CD4-positive, alpha-beta T cell treated with Interferon gamma for 1 hour (primary cell): ENCODE measurements at places on chromosomes 3 and 15.

GRCh38 chr3:196927571-196928453 lies 14.5 kb downstream of the NCBP2 start:
- DNase-seq, result no peak

- DNase-seq, result no peak
These were observed 62.2 kb downstream of the SMAD6 start for GRCh38 chr15:66764072-66764786.

- DNase-seq, result peak; percentile 91
These were observed 252 bp upstream of the ARMC8 start for GRCh38 chr3:138186803-138187295.

DNA sequence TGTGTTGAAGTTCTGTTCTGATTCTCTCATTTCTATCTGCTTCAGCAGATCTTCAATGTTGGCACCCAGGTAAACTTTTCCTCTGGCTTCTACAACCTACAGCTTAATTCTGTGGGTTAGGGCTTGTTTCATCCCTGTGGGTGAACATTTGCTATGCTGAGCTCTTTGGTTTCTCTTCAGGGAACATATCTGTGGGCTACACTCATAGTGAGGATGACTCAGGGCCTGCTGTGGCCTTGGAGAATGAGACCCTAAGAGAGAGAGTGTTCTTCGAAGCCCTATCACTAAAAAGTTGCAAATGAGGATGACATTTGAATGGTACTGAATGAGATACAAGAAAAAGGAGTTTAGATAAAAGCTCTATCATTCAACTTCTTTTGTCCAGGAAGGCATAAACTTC lies 346.2 kb upstream of the CBLB start:
- no peak for DNase-seq

DNA sequence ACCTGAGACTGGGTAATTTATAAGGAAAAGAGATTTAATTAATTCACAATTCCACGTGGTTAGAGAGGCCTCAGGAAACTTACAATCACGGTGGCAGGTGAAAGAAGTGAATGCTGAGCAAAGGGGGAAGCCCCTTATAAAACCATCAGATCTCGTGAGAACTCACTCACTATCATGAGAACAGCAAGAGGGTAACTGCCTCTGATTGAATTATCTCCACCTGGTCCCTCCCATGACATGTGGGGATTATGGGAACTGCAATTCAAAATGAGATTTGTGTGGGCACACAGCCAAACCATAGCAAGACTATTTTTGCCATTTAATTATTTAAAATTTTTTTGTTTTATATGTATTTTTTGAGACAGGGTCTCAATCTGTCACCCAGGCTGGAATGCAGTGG lies 27.0 kb upstream of the KCTD6 start:
- no peak for DNase-seq

- no peak for DNase-seq
These were observed 30.2 kb downstream of the KCNAB1 start for GRCh38 chr3:156150434-156151066.

GRCh38 chr15:66505430-66505811 lies 295 bp downstream of the ZWILCH start:
- DNase-seq, result no peak

DNA sequence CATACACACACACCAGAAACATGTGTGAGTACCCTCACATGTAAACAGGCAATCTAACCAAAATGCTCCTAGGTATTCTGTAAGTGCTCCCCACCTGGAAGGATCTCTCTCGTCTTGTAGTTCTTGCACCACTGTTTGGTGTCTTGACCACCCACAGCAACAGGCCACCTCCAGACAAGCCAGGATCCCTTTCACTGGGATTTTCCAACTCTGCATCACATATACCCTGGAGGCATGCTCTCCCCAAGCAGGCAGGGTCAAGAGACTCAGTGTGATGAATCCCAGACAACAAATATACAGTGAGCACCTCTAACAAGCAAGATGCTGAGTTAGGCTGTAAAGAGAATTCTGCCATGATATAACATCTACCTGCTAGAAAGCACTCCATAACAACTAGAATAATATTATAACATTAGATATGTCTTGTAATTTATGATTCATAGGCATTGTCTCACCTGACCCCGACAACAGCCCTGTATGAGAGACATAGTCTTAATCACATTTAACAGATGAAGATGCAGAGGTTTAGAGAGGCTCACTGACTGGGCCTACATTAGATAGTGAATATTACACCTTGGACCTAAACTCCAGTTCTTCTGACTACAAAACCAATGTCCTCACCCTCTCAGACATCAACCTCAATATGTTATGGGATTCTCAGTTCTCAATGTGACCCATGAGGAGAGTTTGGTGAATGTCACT lies 76.5 kb upstream of the BCL6 start:
- no peak for DNase-seq

DNA sequence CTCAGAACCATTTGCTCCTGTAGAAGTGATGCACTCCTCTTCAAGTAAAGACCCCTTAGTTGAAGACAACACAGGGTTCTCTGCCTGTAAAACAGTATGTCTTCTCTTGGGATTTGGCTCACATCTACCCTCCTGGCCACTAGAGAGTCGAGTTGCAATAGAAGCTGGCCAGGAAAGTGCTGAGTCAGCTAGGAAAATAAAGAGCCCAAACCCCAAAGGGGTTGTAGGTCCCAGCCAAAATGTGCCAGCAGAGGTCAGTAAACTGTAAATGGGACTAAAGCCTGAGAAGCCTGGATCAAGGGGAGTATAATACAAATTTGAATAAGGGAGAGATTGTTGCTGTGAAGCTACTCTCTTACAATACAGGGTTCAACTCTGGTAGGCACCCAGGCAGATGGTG lies 37.2 kb upstream of the THBS1 start:
- no peak for DNase-seq

DNA sequence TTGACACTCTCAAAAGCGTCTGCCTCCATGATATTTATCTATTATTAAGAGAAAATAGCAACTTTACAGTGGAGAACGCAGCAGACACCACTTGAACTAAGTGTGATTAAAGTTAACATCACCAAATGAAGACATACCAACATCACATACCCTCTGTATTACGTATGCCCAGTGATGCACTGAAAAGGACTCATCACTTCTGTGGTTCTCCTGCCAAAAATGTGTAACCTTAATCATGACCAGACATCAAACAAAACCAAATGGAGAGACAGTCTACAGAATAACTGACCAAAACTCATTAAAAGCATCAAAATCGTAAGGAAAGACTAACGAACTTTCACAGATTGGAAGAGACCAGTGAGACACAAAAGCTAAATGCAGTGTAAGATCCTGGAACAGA lies 103.2 kb downstream of the PPP2R3A start:
- no peak for DNase-seq

DNA sequence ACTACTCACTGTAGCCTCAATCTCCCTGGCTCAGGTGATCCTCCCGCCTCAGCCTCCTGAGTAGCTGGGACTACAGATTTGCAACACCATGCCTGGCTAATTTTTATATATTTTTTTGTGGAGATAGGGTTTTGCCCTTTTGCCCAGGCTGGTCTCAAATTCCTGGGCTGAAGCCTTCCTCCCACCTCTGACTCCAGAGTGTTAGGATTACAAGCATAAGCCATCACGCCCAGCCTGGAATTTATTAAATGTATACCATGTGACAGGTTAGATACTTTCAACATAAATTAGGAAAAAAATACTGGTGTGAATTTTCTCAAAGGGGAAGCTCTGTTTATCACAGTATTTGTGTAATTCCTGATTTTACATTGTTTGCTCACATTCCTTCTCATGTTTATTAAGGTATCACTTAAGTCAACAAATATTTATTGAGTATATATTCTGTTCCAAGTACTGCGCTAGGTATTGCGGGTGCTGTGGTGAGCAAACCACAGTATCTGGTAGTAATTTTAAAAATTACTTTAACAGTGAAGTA lies 24.8 kb downstream of the PPP4R2 start:
- no peak for DNase-seq

DNA sequence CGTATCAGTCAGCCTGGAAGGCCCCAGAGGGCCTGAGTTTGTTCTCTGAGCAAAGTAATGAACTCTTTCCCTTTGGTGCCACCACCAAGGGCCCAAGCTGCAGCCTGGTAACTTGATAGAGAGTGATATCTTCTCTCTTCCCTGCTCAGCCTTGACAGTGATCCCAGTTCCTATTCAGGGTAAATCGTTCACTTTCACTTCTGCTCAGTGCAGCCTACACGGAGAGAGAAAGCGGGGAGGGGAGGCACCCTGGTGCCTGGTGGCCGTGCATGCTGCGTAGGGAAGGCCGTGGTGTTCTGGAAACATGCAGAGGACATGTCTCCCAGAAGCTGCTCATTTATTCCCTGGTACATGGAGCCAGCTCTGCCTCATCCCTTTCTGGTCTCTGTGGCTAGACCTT lies 54.9 kb downstream of the KIF9 start:
- DNase-seq, result no peak

- DNase-seq, result no peak
These were observed 36.4 kb upstream of the DNAJC13 start for GRCh38 chr3:132380920-132381319.

GRCh38 chr3:100521439-100521845 lies 29.0 kb downstream of the TMEM45A start:
- DNase-seq, result peak; percentile 61

DNA sequence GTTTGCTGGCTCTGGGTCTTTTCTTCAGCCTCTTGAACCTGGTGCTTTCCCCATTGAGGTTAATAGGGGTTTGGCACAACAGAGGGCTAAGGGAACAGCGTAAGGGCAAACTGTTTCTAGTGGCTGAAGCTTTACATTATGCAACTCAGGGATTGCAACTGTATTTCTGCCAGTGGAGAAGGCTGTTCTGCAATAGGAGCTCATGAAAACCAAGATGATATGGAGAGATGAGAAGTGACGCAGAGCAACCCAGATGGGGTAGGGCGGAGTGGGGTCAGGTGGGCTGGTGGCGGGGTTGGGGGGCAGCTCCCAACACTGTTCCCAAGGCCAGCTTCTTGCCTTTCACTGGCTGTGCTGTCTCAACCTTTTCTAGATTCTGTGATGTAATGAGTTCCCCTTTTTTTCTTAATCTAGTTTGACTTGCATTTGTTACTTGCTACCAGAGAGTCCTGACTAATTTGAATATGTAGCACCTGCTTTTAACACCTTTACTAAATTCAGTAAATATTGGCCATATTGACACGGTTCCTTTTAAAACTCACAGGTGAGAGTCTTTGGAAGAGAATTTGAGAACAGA lies 7.2 kb downstream of the GXYLT2 start:
- DNase-seq, result no peak

DNA sequence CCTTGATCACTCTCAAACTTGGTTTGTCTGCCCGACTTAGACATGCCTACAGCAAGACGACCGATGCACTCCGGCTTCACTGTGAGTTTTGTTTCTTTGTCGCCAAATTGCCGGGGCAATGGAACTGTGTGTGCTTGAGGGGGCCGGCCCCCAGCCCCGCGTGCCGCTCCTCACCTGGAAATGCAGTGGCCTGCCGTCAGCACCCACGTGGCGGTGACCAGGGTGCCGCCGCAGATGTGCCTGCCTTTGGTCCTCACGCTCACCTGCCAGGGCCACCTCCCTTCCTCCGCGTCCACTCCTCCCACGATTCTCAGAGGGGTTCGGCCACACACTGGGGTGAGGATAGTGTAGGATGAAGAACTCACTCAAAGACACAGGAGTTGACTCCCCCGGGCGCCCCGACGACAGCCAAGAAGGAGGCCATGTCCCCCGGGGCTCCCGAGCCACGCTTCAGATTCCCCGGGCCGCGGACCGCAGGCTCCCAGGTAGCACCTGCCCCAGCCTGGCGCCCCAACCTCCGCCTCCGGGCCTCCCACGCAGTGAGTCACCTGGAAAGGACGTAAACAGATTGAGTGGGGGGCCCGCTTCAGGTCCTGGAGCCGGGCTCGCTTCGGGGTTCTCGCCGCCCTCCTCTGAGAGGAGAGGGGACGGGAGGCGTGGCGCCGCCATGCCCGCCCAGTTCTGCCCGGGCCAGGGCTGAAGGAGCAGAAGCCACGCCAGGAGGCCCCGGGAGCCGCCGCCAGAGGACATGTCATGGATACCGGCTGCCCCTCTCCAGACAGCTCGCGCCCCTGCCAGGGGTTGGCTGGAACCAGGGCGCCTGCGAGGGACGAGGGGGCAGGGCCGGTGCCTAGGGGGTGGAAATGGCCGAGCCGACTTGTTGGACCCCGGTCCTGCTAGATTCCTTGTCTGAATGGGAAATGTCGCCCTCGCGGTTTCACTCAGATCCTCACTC lies 29.6 kb downstream of the MYL3 start:
- no peak for DNase-seq

DNA sequence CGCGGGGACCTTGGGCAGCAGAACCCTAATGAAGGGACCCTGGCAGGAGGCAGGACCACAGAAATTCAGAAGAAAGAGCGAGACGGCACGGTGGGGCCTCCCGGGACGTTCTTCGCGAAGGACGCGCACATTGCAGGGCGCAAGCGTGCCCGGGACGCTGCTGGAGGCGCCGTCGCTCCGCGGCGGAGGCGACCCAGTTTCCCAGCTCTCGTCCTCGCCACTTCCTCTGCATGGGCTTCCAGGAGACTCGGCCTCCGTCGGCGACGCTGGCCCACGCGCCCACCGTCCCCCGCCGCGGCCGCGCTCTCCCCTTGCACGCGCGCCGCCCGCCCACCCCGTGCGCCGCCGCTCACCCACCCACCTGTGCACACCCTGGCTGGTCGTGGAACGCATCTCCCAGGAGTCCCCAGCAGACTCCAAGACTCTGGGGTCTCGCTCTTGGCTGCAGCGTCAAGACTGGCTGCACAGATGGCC lies 31.8 kb upstream of the SMAD3 start:
- DNase-seq, result peak; percentile 22

DNA sequence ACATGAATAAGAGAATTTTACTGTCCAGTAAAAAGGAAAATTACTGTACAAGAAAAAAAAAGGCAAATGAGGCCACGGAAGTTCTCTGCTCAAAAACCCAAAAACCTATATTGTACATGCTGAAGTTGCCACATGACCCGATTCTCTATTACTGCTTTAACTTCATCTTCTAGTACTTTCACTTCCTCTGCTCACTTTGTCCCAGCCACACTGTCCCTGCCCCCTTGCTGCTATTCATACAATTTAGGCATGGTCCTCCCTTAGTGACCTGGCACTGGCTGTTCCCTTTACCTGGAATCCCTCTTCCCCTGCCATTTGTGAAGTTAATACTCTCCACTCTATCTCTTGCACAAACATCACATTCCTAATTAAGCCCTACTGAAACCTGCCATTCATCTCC lies 457.4 kb downstream of the MAGI1 start:
- DNase-seq, result no peak

- DNase-seq, result no peak
These were observed 180.2 kb upstream of the HES1 start for GRCh38 chr3:193955719-193956118.

- DNase-seq, result no peak
These were observed 108.8 kb upstream of the MCTP2 start for GRCh38 chr15:94122516-94122915.

DNA sequence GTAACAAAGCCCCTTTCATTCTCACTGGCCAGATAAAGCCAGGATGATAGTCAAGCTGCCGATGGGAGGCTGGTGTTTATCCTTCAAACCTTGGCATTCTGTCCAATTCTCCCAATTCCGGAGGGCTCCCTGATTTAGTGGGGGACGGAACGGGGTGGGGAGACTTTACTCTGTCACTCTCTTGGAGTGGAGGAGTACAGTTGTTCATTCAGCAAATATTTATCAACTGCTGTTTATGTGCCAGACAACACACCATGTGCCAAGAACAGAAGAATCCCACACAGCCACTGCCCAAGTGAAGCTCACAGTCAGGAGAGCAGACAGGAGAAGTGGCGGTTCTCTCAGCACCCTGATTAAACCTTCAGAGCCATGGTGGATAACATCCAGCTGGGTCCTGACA lies 63.3 kb downstream of the WNT5A start:
- DNase-seq, result no peak
